ENCODE measurements at places on chromosomes 12 and 14. TPM values are rescaled to one million over a fixed set of nuclear protein-coding genes. Genes with fewer than 3 reads are reported as not detected.

Gene ZNF140
- 13.9 TPM for total RNA-seq

DNA sequence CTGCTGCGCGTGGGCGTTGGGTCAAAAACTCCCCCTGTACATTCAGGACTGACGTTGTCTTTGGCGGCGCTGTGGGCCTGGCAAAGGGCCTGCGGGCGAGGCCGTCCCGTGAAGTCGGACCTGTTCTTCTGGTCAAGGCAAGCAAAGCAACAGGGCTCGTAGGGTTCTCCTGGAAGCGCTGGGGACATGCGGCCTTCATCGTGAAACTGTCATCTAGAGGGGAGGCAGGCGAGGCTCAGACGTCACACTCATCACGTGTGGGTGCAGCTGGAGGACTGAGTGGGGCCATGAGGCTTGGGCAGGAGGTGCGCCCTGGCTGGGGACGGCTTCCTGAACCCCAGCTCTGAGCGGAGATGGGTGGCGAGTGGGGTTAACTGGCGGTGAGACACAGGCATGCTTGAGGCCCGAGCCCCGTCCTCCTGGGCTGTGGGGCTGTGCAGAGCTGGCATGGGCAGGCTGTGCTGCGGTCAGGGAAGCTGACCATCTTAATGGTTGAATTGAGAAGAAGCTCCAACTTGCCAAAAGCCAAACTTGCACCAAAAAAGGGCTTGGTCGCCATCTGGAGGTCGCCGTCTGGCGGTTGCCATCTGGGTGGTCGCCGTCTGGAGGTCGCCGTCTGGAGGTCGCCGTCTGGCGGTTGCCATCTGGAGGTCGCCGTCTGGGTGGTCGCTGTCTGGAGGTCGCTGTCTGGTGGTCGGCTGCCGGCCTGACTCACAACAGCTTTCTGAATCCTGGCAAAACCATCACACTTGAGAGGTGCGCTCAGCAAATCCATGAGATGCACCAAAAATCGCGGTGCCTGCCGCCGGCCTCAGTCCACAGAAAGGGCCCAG, 66.2 kb downstream of the NOC4L start:
- DNase-seq: no peak

- DNase-seq: no peak
Observed at GRCh38 chr14:54350203-54350602, 46.6 kb upstream of the CDKN3 start.

Gene MYO1A
- 1.4 TPM for total RNA-seq

DNA sequence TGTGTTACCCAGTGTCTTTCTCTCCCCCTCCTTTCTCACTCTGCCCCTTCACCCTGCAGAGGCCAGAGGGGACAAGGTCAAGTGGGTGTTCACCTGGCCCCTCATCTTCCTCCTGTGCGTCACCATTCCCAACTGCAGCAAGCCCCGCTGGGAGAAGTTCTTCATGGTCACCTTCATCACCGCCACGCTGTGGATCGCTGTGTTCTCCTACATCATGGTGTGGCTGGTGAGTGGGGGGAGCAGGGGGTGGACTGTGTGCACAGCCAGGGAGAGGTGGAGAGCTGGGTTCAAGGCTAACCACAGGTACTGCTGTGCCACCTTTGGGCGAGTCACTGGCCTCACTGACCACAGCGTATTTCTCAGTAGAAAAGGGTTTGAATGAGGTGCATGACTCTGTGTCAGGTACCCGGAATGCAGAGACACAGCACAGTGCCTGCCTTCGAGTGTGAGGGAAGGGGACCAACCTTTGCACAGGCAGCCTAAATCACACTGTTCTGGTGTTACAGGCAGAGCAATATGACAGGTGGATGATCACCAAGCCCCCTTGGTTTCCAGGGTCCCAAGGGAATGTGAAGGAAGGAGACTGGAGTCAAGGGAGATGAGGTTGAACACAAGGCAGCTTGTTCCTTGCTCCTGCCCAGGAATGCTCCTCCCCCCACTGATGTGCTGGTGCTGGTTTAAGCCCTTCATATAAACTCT, 30.8 kb upstream of the RIN3 start:
- DNase-seq: no peak

Gene PNP
- 187 TPM for total RNA-seq

- DNase-seq: no peak
Observed at GRCh38 chr12:28145216-28145615, 45.0 kb upstream of the CCDC91 start.

Gene SRSF9
- total RNA-seq: 164 TPM

Gene B4GALNT1
- 1.8 TPM for total RNA-seq

GRCh38 chr14:65703521-65703920, 291.0 kb downstream of the FUT8 start:
- no peak for DNase-seq

Gene FSCB
- total RNA-seq: not detected

- DNase-seq: no peak
Observed at GRCh38 chr14:22557846-22558220, 31.2 kb downstream of the DAD1 start.

Gene SIX4
- total RNA-seq: not detected

DNA sequence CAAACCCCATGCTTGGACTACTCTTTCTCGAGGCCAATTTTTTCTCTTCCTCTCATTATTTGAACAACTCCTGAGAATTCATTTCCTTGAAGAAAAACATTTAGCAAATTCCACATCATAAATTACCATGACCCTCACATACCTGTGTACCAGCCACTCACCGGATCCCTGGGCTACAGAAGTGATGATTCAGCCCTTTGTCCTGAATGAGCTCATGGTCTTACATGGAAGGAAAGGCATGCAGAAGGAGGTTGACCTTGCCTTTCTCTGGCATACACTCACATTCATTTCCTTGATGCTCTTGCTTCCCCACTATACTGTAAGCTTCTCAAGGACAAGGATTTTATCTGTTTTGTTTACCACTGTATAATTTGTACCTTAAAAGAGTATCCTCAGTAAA, 191.5 kb downstream of the SLC5A8 start:
- DNase-seq: no peak

Gene NR1H4
- not detected for total RNA-seq

DNA sequence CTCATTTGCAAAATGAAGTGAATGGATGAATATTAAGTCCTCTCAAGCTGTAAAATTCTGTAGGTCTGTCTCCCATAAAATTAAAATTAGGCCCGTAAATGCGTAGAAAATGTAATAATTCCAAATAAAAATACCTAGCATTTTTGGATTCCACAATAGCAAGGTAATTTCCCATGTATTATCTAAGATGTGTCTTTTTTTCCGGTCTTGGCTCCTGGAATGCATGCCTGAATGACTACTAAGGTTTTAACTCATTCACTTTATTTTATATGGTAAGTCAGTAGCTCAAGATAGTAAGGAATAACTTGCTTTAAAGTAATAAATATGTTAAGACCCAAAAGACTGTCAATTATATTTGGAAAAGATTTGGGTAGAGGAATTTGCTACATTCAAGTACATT, 11.1 kb downstream of the TXNRD1 start:
- no peak for DNase-seq

- DNase-seq: no peak
Observed at GRCh38 chr12:131506426-131506825, 204.5 kb upstream of the SFSWAP start.

- DNase-seq: no peak
Observed at GRCh38 chr12:11705010-11705409, 55.5 kb downstream of the ETV6 start.

Gene AKAP5
- total RNA-seq: 0.57 TPM

DNA sequence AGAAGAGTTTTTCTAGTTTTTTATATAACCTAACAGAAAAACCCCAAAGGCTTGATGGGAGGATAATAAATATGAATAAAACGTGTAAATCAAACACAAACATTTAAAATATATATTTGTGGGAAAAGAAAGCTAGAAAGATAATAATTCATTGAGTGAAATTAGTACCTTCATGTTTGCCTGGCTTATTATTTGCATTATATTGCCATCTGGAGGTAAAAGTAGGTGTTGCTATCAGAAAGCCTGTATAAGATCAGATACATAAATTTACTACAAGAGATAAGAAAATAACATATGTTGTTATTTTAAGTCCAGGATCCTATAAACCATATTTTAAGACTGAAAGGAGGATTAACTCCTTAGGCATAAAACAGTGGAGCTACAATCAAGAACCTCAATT, 77.7 kb downstream of the NTS start:
- DNase-seq: no peak

Measured in activated naive CD4-positive, alpha-beta T cell treated with anti-CD3 and anti-CD28 coated beads for 36 hours (primary cell).